ENCODE measurements at places on chromosomes 12 and 14. TPM values are rescaled to one million over a fixed set of nuclear protein-coding genes. Genes with fewer than 3 reads are reported as not detected.

Gene COL2A1
- total RNA-seq = not detected

Gene ASIC1
- 1.6 TPM for total RNA-seq

DNA sequence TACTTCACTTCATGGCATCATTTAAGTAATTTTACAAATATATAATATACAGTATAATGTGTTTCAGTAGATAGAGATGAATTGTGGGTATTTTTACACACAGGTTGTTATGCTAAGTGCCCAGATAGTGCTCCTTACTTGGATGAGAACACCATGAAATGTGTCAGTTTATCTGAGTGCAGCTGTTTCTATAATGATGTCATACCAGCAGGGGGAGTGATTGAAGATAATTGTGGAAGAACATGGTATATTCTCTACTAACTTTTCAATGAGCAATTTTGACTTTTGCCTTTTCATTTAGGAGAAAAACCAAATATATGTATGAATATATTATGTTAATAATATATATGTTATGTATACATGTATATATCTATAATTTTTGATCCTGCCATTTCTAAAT lies 221.6 kb downstream of the LRRK2 start:
- DNase-seq = no peak

Gene FZD10
- total RNA-seq = 1.9 TPM

Gene SLC38A2
- total RNA-seq = 284 TPM

DNA sequence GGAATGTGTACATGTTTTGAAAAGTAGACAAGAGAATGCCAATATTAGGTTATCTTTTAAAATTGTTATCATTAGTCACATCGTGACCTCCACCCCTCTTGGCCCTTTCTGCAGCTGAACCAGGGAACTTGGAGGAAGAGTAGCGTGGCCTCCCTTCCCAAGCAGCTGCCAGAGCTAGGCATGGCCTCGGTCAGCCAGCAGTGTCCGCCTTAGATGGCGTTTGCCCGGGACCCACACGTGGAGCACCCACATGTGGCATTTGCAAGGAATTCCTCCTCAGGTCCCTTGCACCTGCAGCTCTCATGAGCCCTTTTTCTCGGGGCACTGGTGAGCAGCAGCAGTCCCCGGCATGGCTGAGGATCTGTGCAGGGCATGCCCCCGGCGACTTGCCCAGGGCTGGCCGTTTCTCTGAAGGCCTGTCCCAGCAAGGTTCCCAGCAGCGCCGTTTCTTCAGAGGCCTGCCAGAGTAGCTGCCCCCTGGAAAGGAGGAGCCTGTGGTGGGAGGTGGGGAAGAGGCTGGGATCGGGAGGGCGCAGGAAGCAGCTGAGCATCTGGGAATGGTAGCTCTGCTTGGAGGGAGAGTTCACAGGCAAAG lies 10.8 kb downstream of the JDP2 start:
- DNase-seq = no peak

Gene HCAR2
- total RNA-seq = 26.2 TPM

GRCh38 chr12:76074701-76075336 lies 9.7 kb downstream of the NAP1L1 start:
- DNase-seq = no peak

DNA sequence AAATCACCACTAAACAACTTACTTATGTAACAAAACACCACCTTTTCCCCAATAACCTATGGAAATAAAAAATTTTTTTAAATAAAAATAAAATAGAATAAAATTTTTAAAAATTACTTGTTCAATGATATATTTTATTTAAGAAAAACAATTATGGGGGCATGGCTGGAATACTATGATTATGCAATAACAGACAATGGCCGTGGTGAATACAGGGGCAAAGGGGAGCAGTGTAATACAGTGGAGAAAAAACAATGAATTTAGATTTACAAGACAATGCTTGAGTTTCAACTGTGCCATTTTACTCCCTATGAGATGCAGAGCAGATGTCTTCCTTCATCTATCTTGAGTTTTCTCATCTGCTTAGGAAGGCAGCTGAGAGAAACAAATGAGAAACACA lies 72.9 kb downstream of the BLTP3B start:
- DNase-seq = no peak

Gene GPR162
- total RNA-seq = 21.5 TPM

DNA sequence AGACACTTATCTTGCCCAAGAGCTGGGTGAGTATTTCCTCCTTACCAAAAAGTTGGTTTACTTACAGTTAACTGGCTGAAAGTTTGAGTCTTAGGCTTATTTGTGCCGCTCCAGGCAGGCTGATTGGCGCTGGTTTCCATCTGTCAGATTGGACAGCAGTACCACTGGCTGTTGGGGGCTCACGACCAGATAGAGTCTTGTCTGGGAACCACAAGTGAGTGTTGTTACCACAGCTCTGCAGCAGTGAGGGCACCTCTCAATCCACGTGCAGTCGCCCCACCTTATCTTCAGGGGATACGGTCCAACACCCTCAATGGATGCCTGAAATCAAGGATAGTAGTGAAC lies 58.9 kb downstream of the DDX51 start:
- no peak for DNase-seq

Gene UBE2N
- 65.7 TPM for total RNA-seq

DNA sequence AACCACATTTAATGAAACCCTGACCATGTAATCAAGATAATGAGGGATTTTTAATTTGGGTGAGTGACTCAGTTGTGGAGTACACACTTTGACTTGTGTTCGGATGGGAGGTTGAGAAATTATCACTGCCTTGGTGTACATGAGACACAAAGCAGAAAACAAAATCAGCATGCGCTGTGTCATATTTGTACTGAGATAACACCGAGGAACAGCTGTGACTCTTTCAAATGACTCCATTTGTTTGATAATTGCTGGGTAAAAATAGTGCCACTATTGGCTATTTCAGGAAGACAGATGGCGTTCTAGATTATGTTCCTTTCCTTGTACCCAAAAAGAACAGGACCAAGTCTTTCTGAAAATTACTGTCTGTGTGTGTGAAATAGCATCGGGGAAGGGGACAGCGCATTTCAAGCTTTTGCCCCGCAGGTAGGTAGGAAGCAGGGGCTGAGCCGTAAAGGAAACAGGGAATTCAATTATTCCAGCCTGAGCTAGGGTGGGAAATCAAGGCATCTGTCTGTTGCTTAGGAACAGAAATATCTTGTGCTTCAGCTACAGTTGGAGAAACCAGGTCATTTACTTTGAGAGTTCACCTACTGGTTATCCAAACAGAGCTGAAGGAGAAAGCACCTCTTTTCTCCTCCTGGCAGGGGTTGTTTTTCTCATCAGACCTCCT lies 114.3 kb downstream of the SNAPC1 start:
- DNase-seq = no peak

GRCh38 chr12:14394317-14395073 lies 29.0 kb downstream of the ATF7IP start:
- DNase-seq = no peak

DNA sequence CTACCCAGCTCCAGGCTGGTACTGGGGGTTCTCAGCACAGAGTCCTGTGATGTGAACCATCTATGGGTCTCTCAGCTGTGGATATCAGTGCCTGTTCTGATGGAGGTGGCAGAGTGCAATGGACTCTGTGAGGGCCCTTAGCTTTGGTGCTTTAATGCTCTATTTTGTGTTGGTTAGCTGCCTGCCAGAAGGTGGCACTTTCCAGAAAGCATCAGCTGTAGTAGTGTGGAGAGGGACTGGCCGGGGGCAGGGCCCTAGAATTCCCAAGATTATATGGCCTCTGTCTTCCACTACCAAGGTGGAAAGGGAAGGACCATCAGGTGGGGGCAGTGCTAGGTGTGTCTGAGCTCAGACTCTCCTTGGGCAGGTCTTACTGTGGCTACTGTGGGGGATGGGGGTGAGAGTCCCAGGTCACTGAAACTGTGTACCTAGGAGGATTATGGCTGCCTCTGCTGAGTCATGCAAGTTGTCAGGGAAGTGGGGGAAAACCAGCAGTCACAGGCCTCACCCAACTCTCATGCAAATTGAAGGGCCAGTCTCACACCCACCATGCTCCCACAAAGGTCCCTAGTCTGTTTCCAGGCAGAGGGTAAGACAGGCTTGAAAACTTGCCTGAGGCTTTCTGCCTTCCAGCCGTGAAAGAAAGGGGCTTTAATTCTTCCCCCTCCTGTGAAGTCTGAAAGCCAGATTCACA lies 878.1 kb downstream of the C12orf50 start:
- DNase-seq = no peak

- no peak for DNase-seq
These were observed 103.0 kb downstream of the C12orf42 start for GRCh38 chr12:103392722-103393121.

DNA sequence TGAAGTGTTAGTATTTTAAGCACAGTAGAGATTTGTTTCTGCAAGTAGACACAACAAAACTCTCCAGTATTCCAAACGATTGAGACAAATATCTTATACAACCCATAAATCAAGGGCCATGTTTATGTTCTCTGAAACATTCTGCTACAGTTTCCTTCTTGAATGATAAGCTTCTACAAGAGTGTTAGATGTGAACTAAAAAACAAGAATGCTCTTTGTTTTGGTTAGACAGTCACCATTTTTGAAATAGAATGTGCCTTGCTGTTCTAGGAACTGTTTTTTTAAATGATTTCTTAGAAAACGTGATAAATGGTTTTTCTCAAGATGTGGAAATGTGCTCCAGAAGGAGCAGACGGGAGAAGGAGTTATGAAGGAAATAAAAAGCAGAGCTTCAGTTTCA lies 1656.3 kb upstream of the FLRT2 start:
- no peak for DNase-seq

Gene OASL
- 21.1 TPM for total RNA-seq

GRCh38 chr12:19273482-19274330 lies 144.2 kb downstream of the PLEKHA5 start:
- DNase-seq = no peak

Gene CLEC4C
- not detected for total RNA-seq

DNA sequence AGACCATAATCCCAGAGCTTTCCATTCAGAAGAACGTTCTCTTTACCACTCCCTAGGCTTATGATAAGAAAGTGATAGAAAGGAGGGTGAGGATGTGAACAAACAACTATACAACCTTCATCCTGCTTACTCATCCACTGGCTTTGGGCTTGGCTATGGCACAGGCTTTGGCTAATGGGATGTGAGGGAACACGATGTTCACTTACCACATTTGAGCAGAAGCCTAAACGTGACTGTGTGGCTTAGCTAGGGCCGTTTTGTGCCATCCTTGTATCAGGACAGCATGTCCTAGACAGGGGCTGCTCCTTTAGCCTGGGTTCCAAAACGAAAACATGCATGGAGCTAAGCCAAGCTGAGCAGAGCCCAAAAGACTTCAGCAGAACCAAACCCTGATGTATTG lies 118.6 kb upstream of the CCDC175 start:
- no peak for DNase-seq

Gene ALG10
- 10.0 TPM for total RNA-seq

DNA sequence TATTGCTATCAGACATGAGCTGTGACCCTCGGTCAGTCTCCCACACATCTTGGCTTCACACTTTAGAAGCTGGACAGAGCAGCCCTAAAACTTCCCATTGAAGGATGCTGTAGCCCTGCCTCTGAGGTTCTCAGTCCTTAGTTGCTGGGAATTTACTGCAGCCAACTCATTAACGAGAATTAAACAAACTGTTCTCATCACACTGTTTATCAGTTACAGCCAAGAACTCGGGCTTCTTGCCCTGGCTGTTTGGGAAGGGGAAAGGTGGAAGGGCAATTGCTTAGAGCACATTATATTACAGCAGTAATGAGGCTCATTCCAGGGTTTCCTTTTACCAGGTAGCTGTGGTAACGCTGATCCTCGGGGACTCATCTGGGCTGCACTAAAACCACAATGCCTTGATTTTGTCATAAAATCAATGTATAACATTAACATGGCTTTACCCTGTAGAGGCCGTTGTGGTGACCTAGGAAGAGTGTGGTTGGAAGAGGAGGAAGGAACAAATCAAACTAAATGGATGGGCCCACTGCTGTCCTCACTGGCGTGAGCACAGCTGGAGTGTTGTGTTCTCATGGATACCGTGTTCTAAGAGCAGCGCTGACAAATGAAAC lies 87.1 kb downstream of the GPR135 start:
- no peak for DNase-seq

DNA sequence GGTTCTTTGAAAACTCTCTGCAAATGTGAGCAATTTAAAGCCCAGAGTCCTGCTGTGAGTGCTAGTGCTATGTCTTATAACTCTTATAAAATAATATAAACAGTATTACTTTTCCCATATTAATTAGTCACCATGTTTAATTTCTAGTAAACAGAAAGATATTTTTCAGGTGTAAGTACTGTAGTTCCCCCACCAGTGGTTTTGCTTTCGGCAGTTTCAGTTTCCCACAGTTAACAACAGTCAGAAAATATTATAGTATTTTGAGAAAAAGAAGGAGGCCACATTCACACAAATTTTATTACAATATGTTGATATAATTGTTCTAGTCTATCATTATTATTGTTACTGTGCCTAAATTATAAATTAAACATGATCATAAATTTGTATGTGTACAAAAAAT lies 800.5 kb downstream of the LRFN5 start:
- no peak for DNase-seq

Gene CPNE6
- total RNA-seq = not detected

Gene TMEM132C
- total RNA-seq = 1.6 TPM

Gene LRP1-AS
- total RNA-seq = not detected

- peak; percentile 90 for DNase-seq
These were observed 28.8 kb downstream of the RPGRIP1 start for GRCh38 chr14:21308479-21309237.

DNA sequence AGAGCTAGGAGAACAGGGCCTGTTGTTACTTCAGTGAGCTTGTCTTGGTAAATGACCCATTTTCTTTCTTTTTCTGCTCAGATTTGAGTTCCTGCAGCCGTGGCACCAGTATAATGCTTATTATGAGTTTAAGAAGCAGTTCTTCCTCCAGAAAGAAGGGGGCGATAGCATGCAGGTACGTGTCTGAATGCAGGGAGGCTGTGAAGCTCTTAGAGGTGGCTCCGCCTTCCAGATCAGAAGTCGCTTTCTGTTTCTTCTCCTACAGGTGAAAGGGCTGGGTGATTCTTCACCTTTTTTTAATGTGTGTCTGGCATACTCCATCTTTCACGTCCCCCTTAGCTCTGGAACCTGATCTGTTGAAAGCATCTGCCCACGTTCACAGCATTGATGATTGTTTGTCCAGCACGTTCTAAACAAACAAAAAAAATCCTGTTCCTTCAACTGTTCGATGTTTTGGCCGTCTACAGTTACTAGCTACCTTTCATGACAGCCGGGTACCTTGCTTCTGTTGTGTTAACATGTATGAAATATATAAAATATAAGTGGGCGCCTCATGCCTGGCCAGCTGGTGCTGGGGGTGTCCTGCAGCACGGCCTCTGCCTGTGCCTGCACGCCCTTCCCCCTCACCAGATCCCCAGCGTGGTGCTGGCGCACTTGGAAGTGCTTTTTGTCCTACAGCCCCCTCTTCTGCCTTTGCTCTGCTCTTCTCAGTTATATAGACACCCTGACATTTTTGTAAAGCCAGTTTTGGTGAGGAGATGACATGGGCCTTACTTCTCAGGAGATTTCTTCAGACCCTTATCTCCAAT lies 44.6 kb downstream of the SFSWAP start:
- no peak for DNase-seq

GRCh38 chr14:101355284-101355683 lies 206.0 kb upstream of the DIO3 start:
- DNase-seq = no peak

Gene NPFF
- total RNA-seq = not detected

GRCh38 chr12:75478116-75478794 lies 2.3 kb upstream of the GLIPR1 start:
- no peak for DNase-seq

Gene PRH2
- total RNA-seq = not detected
